ENCODE measurements at places on chromosomes 2 and 18. TPM values are rescaled to one million over a fixed set of nuclear protein-coding genes. Genes with fewer than 3 reads are reported as not detected.

- peaks cover 10% of the 10 kb centered on the region for H3K27me3 ChIP-seq
- H3K27ac ChIP-seq = no peak overlapping the region
- no peaks in the 10 kb centered on the region for H3K36me3 ChIP-seq
- H3K4me1 ChIP-seq = no peaks in the 10 kb centered on the region
- no peak overlapping the region for H3K4me3 ChIP-seq
Measured at GRCh38 chr18:12890964-12891363, 6.9 kb upstream of the PTPN2 start.

DNA sequence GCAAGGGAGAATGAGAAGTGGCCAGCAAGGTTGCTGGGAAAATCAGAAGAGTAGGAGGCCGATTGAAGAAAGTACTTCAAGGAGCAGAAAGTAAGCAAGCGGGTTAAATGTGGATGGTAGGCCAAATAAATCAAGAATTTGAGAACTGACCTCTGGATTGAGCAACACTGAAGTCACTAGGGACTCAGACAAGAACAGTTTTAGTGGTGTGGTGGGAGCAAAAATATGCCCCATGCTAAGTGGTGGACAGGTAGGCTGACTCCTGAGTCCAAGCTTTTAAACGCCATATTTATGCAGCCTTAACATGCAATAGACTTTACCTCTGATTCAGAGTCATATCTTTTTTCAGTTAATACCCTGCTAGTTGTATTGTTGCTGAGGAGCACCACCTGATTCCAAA is 4.5 kb downstream of the TRABD2A start:
- no peaks in the 10 kb centered on the region for H3K4me1 ChIP-seq
- no peak overlapping the region for H3K27ac ChIP-seq
- no peaks in the 10 kb centered on the region for H3K36me3 ChIP-seq

DNA sequence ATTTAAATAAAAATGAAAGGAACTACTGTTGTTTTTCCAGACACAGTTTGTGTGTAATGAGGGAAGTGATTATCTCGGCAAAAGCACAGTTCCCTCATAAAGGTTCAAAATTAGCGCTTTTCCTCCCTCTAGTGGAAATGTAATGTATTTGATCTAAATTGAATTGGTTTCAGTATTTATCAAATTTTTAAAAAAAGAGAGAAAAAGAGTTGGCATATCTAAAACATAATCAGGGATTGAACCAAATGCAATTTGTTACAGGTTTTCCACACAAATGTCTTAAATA is 37.5 kb downstream of the CMPK2 start:
- DNase-seq = no peak
- H3K36me3 ChIP-seq = no peaks in the 10 kb centered on the region
- no peaks in the 10 kb centered on the region for H3K27me3 ChIP-seq
- H3K4me3 ChIP-seq = no peak overlapping the region
- no peak overlapping the region for H3K27ac ChIP-seq

GRCh38 chr18:39259736-39260135 is 1694.1 kb upstream of the CELF4 start:
- no peaks in the 10 kb centered on the region for H3K4me1 ChIP-seq
- H3K4me3 ChIP-seq = no peak overlapping the region
- H3K27me3 ChIP-seq = no peaks in the 10 kb centered on the region
- DNase-seq = no peak

- no peak overlapping the region for H3K4me3 ChIP-seq
- H3K27ac ChIP-seq = no peak overlapping the region
- H3K36me3 ChIP-seq = no peaks in the 10 kb centered on the region
- H3K4me1 ChIP-seq = no peaks in the 10 kb centered on the region
Measured at GRCh38 chr2:35462226-35462998, 893.2 kb upstream of the CRIM1 start.

- DNase-seq = no peak
- no peaks in the 10 kb centered on the region for H3K27me3 ChIP-seq
- H3K4me3 ChIP-seq = no peak overlapping the region
Measured at GRCh38 chr2:113220970-113221708, 47.4 kb downstream of the PSD4 start.

GRCh38 chr18:43160509-43160908 is 45.0 kb upstream of the RIT2 start:
- no peak overlapping the region for H3K4me3 ChIP-seq
- no peaks in the 10 kb centered on the region for H3K27me3 ChIP-seq
- H3K36me3 ChIP-seq = no peaks in the 10 kb centered on the region
- H3K27ac ChIP-seq = no peak overlapping the region
- H3K4me1 ChIP-seq = no peaks in the 10 kb centered on the region

- H3K36me3 ChIP-seq = no peaks in the 10 kb centered on the region
- H3K4me1 ChIP-seq = peaks cover 9% of the 10 kb centered on the region
- peak overlapping the region; percentile 40 for H3K4me3 ChIP-seq
- peaks cover 18% of the 10 kb centered on the region for H3K27me3 ChIP-seq
Measured at GRCh38 chr2:127423478-127423843, 5.2 kb downstream of the PROC start.

GRCh38 chr2:106339609-106340008 is 128.6 kb downstream of the RGPD3 start:
- no peaks in the 10 kb centered on the region for H3K36me3 ChIP-seq
- H3K4me3 ChIP-seq = no peak overlapping the region
- H3K27ac ChIP-seq = no peak overlapping the region
- no peak for DNase-seq
- peaks cover 5% of the 10 kb centered on the region for H3K4me1 ChIP-seq

- no peaks in the 10 kb centered on the region for H3K4me1 ChIP-seq
- no peak for DNase-seq
- no peaks in the 10 kb centered on the region for H3K36me3 ChIP-seq
- no peaks in the 10 kb centered on the region for H3K27me3 ChIP-seq
Measured at GRCh38 chr2:214837466-214837865, 28.0 kb upstream of the BARD1 start.

- H3K27me3 ChIP-seq = peaks cover 25% of the 10 kb centered on the region
- peak overlapping the region; percentile 70 for H3K4me3 ChIP-seq
- DNase-seq = peak; percentile 21
- H3K36me3 ChIP-seq = no peaks in the 10 kb centered on the region
Measured at GRCh38 chr2:109129356-109129920, 433 bp downstream of the SH3RF3 start.

GRCh38 chr2:239262484-239263230 is 138.2 kb downstream of the HDAC4 start:
- H3K4me3 ChIP-seq = no peak overlapping the region
- H3K27me3 ChIP-seq = no peaks in the 10 kb centered on the region
- H3K36me3 ChIP-seq = no peaks in the 10 kb centered on the region
- peaks cover 29% of the 10 kb centered on the region for H3K4me1 ChIP-seq

GRCh38 chr18:9531791-9532410 is 56.6 kb downstream of the RALBP1 start:
- peaks cover 5% of the 10 kb centered on the region for H3K36me3 ChIP-seq
- H3K27me3 ChIP-seq = no peaks in the 10 kb centered on the region
- H3K4me1 ChIP-seq = no peaks in the 10 kb centered on the region
- no peak for DNase-seq
- no peak overlapping the region for H3K4me3 ChIP-seq
- H3K27ac ChIP-seq = no peak overlapping the region

DNA sequence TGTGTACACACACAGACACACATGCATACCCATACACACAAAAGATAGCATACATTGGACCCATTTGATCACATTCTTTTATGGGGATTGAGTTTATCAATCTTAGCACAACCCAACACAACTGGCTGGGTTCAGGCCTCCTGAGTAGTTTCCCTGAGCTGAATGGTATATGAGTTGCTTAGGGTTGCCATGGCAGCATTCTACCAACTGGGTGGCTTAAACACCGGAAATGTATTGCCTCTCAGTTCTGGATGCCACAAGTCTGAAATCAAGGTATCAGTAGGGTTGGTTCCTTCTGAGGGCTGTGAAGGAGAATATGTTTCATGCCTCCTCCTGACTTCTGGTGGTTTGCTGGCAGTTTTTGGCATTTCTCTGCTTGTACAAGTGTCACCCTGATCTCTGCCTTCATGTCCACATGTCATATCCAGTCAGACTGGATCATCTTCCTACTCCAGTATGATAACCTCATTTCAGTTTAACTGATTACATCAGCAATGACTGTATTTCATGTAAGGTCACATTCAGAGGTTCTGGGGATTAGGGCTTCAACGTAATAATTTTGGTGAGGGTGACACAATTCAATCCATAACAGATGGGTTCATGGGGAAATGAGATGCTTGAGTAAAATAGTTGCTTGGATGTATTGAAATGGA is 212.7 kb downstream of the KCNE4 start:
- no peak overlapping the region for H3K27ac ChIP-seq
- H3K4me1 ChIP-seq = no peaks in the 10 kb centered on the region
- H3K4me3 ChIP-seq = no peak overlapping the region
- no peaks in the 10 kb centered on the region for H3K36me3 ChIP-seq
- no peaks in the 10 kb centered on the region for H3K27me3 ChIP-seq

DNA sequence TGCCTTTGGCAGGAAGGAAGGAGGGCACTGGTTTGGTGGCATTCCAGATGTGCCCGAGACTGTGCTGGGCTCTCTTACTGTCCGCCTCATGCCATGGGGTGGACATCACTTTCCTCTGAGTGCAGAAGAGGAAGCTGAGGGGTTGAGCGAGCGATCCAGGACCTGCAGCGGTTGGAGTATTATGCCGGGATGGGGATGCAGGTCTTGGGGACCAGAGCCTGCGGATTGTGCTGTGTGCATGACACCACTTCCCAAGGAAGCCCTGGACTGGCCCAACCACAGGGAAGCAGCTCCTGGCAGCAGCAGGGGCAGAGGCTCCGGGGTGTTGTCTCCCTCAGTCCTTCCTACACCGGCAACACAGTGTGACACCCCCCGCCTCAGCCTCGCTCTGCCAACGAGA is 44.5 kb downstream of the ATP6V1C2 start:
- no peak for DNase-seq
- H3K4me3 ChIP-seq = no peak overlapping the region
- H3K27me3 ChIP-seq = no peaks in the 10 kb centered on the region
- no peaks in the 10 kb centered on the region for H3K36me3 ChIP-seq
- no peak overlapping the region for H3K27ac ChIP-seq
- no peaks in the 10 kb centered on the region for H3K4me1 ChIP-seq

- no peak for DNase-seq
- H3K4me1 ChIP-seq = no peaks in the 10 kb centered on the region
- no peaks in the 10 kb centered on the region for H3K36me3 ChIP-seq
- no peak overlapping the region for H3K4me3 ChIP-seq
- H3K27ac ChIP-seq = no peak overlapping the region
Measured at GRCh38 chr18:13446024-13446423, 227.5 kb downstream of the LDLRAD4 start.

DNA sequence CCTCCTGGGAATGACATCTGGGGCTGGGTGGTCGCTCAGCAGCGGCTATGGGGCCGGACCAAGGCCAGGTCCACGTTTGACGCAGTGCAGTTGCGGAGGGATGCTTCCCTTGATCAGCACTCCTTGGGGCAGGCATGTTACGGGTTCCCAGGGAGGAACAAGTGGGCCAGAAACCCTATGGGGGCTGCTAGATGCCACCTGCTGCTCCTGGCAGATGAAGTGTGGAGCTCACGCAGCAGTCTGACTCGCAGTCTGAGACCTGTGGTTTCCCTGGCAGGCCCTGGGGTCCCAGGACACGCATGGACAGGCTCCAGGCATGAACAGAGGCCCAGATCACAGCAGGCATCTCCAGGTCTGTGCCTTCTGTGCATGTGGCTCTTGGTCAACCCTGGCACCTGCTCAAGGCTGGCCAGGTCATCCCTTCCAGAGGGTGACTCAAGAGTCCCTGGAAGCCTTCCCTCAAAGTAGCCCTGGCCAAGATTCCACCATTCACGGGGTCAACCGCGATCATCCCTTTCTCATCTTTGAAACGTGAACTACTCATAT is 20.0 kb downstream of the KCNF1 start:
- H3K27ac ChIP-seq = no peak overlapping the region
- H3K27me3 ChIP-seq = no peaks in the 10 kb centered on the region
- no peaks in the 10 kb centered on the region for H3K4me1 ChIP-seq

GRCh38 chr2:109722026-109722425 is 72.1 kb upstream of the RGPD5 start:
- no peaks in the 10 kb centered on the region for H3K27me3 ChIP-seq
- no peaks in the 10 kb centered on the region for H3K36me3 ChIP-seq
- no peaks in the 10 kb centered on the region for H3K4me1 ChIP-seq
- H3K4me3 ChIP-seq = no peak overlapping the region
- DNase-seq = peak; percentile 22
- no peak overlapping the region for H3K27ac ChIP-seq

DNA sequence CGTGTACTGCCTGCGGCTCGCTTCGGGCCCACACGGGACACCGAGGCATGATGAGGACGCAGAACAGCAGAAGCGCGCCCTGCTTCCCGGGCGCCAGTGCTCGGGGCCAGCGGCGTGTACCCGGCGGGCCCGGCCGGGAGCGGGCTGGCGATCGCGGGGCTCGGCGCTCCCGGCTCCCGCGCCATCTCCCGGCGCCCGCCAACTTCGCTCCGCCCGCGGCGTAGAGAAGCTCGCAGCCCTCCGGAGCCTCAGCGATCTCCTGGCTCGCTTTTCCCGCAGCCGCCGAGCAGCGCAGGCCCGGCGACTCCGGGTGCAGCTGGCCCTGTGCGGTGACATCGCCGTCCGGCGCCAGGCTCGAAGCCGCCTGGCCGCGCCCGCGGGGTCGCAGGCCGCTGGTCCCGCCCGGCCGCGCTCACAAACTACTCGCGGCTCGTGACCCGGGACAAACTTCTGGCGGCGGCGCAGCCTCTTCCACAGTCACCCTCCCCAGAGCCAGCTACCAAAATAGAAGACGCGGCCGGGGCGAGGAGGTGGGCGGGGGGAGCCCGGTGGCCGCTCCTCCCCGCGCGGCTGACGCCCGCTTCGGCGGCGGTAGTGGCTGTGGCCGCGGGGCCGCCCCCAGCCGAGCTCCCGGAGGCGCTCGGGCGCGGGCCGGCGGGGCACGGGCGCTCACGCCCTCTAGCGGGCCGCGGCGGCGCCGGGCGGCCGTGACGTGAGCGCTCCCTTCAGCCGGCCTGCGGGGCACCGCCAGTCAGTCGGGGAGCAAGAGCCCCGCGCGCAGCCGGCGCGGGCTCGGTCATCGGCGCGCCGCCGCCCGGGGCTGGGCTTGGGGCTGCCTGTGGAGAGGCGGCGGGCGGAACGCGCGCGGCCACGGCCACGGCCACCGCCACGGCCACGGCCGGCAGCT is at the start of gene PTPRM:
TSS of gene PTPRM (plus strand) at position 750 of the 907 bp plus-strand sequence. CDS start 503 bp downstream, outside the sequence.
- peaks cover 22% of the 10 kb centered on the region for H3K27me3 ChIP-seq
- peak; percentile 65 for DNase-seq
- no peaks in the 10 kb centered on the region for H3K36me3 ChIP-seq
- H3K4me3 ChIP-seq = peak within 1 kb of the TSS; percentile 74
- H3K4me1 ChIP-seq = no peaks in the 10 kb centered on the region

DNA sequence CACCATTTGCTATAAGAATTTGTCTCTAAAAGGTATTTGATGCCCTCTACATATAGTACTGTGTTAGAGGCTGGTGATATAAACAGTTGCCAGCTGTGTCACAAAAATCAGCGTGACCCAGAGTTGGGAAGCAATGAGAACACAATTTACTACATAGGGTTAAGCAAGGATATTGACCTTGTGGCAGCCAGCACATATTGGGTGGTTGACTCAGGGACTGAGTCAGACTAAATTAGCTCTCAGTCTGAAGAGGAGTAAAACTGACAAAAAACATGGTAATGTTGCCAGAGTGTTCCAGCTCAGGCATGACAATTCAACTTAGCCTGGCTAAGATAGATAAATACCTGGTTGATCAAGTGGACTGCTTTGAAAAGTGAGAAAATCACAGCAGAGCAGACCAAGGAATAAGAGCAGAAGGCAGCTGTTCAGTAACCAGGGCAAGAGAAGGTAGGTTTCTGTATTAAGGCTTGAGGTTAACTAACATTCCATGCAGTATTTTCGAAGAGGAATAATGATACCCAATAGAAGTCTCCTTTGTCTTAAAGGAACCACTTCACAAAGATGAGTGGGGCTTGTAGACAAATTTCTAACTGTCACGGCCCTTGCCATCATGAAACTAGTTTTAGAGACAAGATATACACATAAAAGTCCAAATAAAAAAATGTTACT is 108.2 kb upstream of the ERBB4 start:
- H3K27me3 ChIP-seq = no peaks in the 10 kb centered on the region
- H3K36me3 ChIP-seq = no peaks in the 10 kb centered on the region
- no peak for DNase-seq
- no peak overlapping the region for H3K27ac ChIP-seq

DNAJC5G gene
- not detected for total RNA-seq

HRH4 gene
- total RNA-seq = 0.11 TPM

RGPD8 gene
- total RNA-seq = 8.6 TPM

NPAS2 gene
- 33.9 TPM for total RNA-seq

TNS1 gene
- 164 TPM for total RNA-seq
